ENCODE measurements at places on chromosomes 5 and 9.

- peaks cover 3% of the 10 kb centered on the region for H3K4me1 ChIP-seq
- H3K27ac ChIP-seq = no peak overlapping the region
- no peak overlapping the region for H3K4me3 ChIP-seq
- H3K36me3 ChIP-seq = no peaks in the 10 kb centered on the region
These were observed 1.5 kb upstream of the SEMA5A start for GRCh38 chr5:9547122-9547947.

DNA sequence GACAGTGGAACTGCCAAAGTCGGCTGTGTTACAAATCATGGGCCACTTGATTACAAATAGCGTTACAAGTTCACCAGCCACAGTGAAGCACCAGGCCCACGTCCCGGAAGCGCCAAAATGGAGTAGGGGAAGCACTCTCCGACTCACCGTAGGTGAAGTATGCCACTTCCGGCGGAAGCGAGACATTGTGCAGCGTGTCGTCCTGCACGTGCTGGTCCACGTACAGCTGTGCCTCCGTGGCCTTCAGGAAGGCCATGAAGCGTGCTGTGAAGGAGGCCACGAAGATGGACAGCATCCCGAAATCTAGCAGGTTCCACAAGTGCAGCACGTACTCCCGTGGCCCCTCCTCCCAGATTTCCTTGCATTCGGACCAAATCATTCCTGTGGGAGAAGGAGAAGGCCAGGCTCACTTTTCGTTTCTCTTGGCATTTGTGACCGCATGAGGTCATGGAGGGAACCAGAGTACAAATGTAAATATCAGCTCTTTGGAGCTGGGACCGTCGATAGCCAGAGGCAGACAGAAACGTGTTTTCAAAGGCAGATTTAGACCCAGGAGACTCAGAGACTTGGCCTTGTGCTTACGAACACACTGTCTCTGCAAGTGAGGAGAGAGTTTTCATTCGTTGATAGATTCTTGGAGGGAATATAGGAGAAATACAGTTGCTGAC, 58.7 kb upstream of the SMIM32 start:
- no peak overlapping the region for H3K27ac ChIP-seq
- no peak overlapping the region for H3K4me3 ChIP-seq
- H3K4me1 ChIP-seq = no peaks in the 10 kb centered on the region
- no peaks in the 10 kb centered on the region for H3K36me3 ChIP-seq

GRCh38 chr5:134138416-134139376, 24.2 kb downstream of the TCF7 start:
- H3K27me3 ChIP-seq = no peaks in the 10 kb centered on the region
- no peak for DNase-seq
- no peak overlapping the region for H3K4me3 ChIP-seq
- peak overlapping the region; percentile 98 for H3K27ac ChIP-seq
- H3K4me1 ChIP-seq = peaks cover 38% of the 10 kb centered on the region
- H3K36me3 ChIP-seq = peaks cover 15% of the 10 kb centered on the region

DNA sequence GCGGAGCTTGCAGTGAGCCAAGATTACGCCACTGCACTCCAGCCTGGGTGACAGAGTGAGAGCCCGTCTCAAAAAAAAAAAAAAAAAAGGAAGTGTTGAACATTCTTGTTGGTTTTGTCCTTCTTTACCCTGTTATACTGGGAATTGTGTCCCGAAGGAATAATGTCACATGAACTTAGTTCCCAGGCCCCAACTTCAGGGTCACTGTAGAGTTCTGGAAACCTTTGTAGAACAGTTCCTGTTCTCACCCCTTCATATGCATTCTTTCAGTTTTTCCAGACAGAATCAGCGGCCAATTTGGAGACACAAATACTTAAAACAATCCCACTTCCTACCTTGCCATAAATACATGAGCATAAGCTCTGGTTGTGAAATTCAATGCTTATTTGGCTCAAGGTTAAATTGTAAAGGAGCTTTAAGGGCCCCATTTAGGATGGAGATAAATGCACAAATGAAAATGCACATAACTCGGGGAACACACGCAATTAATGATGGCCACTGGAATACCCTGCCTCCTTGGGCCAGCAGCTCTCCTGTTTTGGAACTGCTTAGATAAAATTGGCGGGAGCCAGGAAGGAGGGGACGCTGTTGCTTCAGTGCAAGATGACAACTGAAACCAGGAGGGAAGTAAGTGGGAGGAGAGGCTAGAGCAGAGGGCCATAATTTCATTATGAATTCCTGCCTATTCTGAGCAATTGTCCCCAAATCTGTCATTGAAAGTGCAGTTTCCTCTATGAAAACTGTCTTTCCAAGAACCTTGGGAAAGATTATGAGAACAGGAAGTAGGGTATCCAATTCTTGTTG, 153.7 kb downstream of the FGF1 start:
- peaks cover 4% of the 10 kb centered on the region for H3K4me1 ChIP-seq
- peaks cover 5% of the 10 kb centered on the region for H3K27me3 ChIP-seq
- DNase-seq = no peak
- H3K27ac ChIP-seq = no peak overlapping the region
- peaks cover 2% of the 10 kb centered on the region for H3K36me3 ChIP-seq
- no peak overlapping the region for H3K4me3 ChIP-seq

GRCh38 chr9:134683714-134684374, 42.2 kb downstream of the COL5A1 start:
- H3K4me1 ChIP-seq = no peaks in the 10 kb centered on the region
- no peak overlapping the region for H3K27ac ChIP-seq
- no peak overlapping the region for H3K4me3 ChIP-seq
- no peak for DNase-seq
- H3K36me3 ChIP-seq = no peaks in the 10 kb centered on the region

GRCh38 chr5:135319928-135320606, 79.0 kb downstream of the MACROH2A1 start:
- H3K36me3 ChIP-seq = no peaks in the 10 kb centered on the region
- H3K4me3 ChIP-seq = no peak overlapping the region
- no peak for DNase-seq

DNA sequence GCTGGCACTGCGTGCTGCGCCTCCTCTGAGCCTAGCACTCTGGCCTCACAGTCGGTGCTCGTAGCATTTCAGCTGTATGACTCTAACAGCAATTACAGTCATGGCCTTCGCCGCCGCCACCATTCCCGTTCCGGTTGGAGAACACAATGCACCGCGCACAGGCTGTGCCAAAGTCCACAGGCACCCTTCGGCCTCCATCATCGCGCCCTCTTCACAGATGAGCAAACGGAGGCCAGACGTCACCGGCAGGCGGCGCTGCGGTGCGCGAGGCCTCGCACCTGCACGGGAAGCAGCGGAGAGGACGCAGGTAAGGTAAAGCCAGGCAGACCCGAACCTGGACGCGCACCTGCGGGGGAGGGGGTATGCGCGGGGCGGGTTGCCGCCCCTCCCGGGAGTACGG, 128.9 kb downstream of the BARX1 start:
- peaks cover 11% of the 10 kb centered on the region for H3K4me1 ChIP-seq
- peak overlapping the region; percentile 62 for H3K4me3 ChIP-seq
- H3K27me3 ChIP-seq = peaks cover 32% of the 10 kb centered on the region

- no peak for DNase-seq
- no peak overlapping the region for H3K27ac ChIP-seq
- peaks cover 7% of the 10 kb centered on the region for H3K27me3 ChIP-seq
- no peak overlapping the region for H3K4me3 ChIP-seq
- no peaks in the 10 kb centered on the region for H3K36me3 ChIP-seq
- no peaks in the 10 kb centered on the region for H3K4me1 ChIP-seq
These were observed 69.7 kb upstream of the TNPO1 start for GRCh38 chr5:72746736-72747135.

- no peak overlapping the region for H3K27ac ChIP-seq
- H3K4me1 ChIP-seq = no peaks in the 10 kb centered on the region
- no peak overlapping the region for H3K4me3 ChIP-seq
These were observed 114.5 kb downstream of the MAT2B start for GRCh38 chr5:163619951-163620350.

DNA sequence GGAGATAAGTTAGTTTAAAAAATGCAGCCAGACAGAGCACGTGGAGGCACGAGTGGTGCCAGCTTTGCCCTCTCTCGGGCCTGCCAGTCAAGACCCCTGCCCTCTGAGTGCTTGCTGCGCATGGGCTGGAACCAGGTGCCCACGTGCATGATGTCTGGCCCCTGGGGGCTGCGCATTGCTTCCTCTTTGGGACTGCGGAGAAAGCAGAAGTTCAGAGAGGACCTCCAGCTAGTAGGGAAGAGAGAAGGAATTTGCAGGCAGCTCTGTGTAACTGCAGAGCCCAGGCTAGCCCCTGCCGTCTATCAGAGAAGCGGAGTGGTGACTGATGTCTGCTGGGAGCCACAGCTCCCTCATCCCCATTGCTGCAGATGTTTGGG, 9.7 kb upstream of the RNU6ATAC start:
- DNase-seq = no peak
- H3K4me1 ChIP-seq = peaks cover 22% of the 10 kb centered on the region
- no peak overlapping the region for H3K4me3 ChIP-seq
- H3K27ac ChIP-seq = no peak overlapping the region

All from memory B cell (primary cell).